ENCODE measurements at places on chromosomes 4 and X. TPM values are rescaled to one million over a fixed set of nuclear protein-coding genes. Genes with fewer than 3 reads are reported as not detected.

GASK1B gene
- total RNA-seq: 89.1 TPM

CYP4V2 gene
- total RNA-seq: 26.0 TPM

F9 gene
- not detected for total RNA-seq

GSX2 gene
- total RNA-seq: not detected

NLRP2B gene
- total RNA-seq: not detected

ATP2B3 gene
- total RNA-seq: not detected

Data from heart left ventricle (tissue), 16 donors.